MG63 (cell line): ENCODE measurements at places on chromosomes 16 and 17. TPM values are rescaled to one million over a fixed set of nuclear protein-coding genes. Genes with fewer than 3 reads are reported as not detected.
A peak's percentile ranks its signal among the peaks of the same experiment; 100 is the strongest.

The ABCC3 gene
- 0.17 and 2.0 TPM in 2 replicates for total RNA-seq

DNA sequence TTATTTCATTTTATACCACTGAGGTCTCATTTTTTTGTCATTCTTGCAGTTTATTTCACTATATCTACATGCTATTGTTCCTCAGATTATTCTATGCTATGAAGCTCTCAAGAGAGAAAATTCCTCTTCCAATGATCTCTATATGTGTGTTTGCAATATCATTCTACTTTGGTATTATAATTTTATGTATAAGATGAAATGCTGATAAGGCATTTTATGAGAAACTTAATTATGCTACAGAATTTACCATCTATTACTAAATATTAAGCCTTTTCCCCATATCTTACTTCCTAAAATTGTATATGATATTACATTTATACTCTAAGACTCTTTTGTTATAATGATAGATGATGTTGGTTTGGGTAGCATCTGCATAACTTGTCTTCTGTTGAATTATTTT, 765.5 kb downstream of the KCNJ2 start:
- no peak for DNase-seq

- DNase-seq: no peak
Observed at GRCh38 chr16:27406511-27407128, 4.6 kb downstream of the IL21R start.

- peak; percentile 67 for DNase-seq
Observed at GRCh38 chr17:49851387-49852291, 3.8 kb upstream of the TAC4 start.

DNA sequence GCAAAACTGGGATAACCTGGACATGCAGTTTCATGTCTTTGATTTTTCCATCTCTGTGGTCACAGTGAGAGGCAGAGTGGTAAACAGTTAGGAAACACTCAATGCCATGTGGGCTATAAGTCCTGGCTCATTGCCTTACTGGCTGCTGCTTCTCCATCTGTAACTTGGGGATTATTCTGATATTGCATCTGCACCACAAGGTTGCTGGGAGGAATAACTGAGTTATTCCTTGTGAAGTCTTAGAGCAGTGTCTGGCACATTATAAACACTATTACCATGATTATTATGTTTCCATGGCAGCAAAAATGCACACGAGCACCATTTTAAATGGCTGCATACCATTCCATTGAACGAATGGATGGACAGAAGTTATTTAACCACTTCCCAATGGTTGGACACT, 111.7 kb upstream of the CDH5 start:
- no peak for DNase-seq

- no peak for DNase-seq
Observed at GRCh38 chr17:76579281-76579680, 6.4 kb downstream of the ST6GALNAC2 start.

DNA sequence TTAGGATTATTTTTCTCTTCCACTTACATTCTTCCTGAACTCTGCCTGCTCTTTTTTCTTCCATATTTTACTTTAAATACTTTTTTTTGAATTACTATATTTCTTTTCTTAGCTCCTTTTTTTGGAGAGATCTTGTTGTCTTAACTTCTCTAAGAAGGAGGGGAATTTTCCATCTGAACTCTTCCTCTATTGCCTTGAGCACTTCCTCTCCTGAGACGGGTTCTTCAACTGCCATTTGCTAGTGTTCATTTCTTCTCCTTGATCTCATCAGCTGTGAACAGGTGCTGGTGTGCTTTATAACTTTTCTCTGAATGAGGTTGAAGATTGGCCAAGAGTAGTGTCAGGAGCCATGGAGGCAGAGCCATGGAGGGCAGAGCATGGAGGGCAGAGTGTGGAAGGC, 15.1 kb upstream of the CD300LD start:
- DNase-seq: no peak

GRCh38 chr17:32486701-32487472, at the start of gene CDK5R1:
CDK5R1 (plus strand) TSS chr17:32486993; CDS start chr17:32487621, 628 bp downstream.
- peak; percentile 75 for DNase-seq

DNA sequence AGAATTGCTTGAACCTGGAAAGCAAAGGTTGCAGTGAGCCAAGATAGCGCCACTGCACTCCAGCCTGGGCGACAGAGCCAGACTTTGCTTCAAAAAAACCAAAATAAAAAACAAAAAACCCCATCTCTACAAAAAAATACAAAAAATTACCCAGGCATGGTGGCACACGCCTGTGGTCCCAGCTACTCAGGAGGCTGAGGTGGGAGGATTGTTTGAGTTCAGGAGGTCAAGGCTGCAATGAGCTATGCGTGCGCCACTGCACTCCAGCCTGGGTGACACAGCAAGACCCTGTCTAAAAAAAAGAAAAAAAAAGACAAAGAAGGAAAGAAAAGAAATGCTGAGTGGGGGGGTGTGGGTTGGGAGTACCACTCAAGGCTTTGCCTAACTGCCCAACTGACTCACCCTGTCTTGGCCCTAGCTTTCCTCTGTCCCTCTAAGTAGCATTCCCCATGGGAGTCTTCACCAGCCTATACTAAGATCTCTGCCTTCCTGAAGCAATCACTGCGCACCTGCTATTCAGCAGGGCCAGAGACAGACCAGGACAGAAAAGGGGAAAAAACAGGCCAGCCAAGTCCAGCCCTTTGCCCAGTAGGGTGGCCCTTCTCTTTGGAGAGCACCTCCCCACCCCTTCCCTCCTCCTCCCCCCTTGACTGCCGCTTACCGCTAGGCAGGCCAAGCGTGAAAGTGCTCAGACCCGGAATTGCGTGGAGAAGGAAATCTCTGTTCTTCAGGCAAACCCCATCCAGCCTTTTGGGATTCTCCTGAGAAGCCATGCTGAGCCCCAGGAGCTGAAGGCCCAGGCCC, 45.8 kb downstream of the RTN4RL1 start:
- no peak for DNase-seq

DNA sequence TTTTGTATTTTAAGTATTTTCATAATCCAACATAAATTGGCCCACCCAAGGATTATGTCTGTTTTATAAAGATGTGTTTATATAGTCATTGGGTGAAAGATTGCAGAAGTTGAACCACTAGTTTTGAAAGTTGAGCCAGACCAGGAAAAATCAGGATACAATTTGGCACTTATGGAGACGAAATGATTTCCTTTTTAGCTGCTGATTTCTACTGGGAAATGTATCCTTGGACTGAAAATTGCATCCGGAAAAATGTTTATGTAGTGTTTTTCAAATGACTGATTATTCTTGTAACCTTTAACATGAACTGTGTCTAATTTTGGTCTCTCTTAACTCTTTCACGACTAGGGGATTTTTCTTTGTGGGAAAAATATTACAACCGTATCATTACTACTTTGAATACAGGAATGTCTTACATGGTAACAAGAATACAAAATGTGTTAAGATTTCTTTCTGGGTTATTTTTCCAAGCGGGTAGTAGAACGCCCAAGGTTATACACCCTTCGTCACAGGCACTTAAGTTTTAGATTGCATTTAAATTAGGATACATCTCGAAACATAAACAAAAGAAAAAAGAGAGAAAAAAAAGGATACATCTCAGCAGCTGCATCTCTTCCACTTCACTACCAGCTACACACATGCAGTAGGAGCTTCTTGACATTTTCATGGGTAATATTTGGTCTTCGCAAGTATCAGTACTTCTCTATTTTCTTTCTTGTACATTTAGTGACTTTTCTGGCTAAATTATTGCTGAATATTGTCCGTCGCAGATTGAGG, 273.0 kb upstream of the TBX2 start:
- DNase-seq: no peak

- DNase-seq: peak; percentile 76
Observed at GRCh38 chr17:2883544-2884213, 87.4 kb downstream of the RAP1GAP2 start.

GRCh38 chr17:57505841-57506773, 239.0 kb downstream of the CCDC182 start:
- DNase-seq: no peak

GRCh38 chr17:17922070-17922614, 50.1 kb downstream of the TOM1L2 start:
- DNase-seq: no peak

DNA sequence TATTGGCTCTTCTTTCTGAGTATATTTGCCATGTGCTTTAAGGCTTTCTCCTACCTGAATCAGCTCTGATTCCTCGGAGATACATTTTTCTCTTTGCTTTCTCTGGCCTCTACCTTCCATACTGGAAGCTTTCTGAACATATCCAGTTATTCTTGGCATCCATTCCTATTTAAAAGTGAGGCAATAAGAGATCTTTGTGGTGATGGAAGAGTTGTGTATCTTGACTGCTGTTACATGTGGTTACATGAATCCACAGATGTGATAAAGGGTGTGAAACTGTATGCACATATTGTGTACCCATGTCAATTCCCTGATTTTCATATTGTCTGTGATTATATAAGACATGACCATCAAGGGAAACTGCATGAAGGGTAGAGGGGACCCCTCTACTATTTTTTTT, 24.4 kb downstream of the UBE2O start:
- DNase-seq: no peak

GRCh38 chr17:72244494-72244893, 123.7 kb downstream of the SOX9 start:
- DNase-seq: no peak

GRCh38 chr17:77107506-77108433, 33.0 kb upstream of the SEC14L1 start:
- peak; percentile 14 for DNase-seq

- no peak for DNase-seq
Observed at GRCh38 chr16:87707097-87707496, 58.7 kb downstream of the KLHDC4 start.

- DNase-seq: no peak
Observed at GRCh38 chr17:8468127-8468526, 32.4 kb downstream of the NDEL1 start.

The SULT1A1 gene
- 0.12 and 2.3 TPM in 2 replicates for total RNA-seq

DNA sequence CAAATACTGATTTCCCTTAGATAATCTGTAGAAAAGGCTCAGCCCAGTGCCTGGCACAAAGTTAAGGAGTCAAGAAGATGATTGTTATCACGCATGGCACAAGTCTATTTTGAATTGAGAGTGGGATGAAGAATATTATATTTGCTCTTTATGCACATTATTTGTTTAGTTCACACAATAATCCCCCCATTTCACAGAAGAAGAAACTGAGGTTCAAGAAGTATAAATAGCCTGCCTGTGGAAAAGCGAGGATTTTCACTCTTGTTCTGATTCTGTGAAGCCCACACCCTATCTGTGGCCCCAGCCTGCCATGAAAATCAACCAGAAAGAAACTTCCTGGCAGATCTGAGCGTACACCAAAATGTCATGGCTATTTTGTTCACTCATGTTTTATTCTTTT, 73.0 kb downstream of the YPEL2 start:
- no peak for DNase-seq

The HSD17B1 gene
- 0.59 and 2.8 TPM in 2 replicates for total RNA-seq

DNA sequence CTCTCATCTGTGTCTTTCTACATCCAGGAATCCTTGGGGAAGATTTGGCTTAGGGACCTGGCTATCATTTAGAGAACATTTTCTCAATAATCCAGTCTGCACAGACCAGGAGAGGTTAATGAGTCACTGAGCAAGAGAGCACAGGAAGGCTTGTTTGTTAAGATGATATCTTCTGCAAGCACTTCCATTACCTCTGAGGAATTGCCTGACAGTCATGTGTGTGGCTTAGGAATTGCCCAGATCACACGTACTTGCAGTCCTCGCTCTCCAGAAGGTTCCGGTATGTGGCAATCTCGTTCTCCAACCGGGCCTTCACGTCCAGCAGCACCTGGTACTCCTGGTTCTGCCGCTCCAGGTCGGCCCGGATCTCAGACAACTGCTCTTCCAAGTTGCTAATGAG, 3.3 kb downstream of the KRT37 start:
- no peak for DNase-seq

The ZDHHC1 gene
- 2.3 TPM in 1 of 2 replicates, not detected in the other for total RNA-seq

- no peak for DNase-seq
Observed at GRCh38 chr17:68288804-68289203, 2.1 kb downstream of the SLC16A6 start.

GRCh38 chr16:24396350-24397271, 140.5 kb downstream of the CACNG3 start:
- DNase-seq: no peak

DNA sequence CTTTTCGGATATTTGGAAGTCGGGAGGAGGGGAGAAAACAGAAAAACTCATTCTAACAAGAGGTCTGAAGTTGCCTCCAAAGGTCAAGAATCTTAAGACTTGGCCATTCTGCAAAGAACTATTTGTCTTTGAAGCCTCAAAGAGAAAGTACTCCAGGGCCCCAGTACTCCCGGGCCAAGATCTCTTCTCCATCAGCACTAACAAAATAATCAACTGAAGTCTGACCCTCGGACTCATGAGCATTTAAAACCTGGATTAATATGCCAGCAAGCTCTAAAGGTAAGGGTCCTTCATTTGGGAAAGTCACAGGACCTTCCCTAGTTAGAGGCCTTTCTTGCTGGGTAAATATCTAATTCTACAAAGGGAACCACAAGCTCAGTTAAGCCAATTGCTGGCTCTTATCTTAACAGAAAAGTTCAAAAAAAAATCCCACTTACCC, 4.5 kb downstream of the AXIN2 start:
- no peak for DNase-seq

GRCh38 chr16:86854626-86855294, 276.4 kb downstream of the FOXL1 start:
- DNase-seq: no peak

The SPNS3 gene
- 1.3 TPM in 1 of 2 replicates, not detected in the other for total RNA-seq

GRCh38 chr16:31475946-31476302, 4.0 kb downstream of the TGFB1I1 start:
- DNase-seq: no peak

The TPSB2 gene
- total RNA-seq: not detected in 2 replicates

DNA sequence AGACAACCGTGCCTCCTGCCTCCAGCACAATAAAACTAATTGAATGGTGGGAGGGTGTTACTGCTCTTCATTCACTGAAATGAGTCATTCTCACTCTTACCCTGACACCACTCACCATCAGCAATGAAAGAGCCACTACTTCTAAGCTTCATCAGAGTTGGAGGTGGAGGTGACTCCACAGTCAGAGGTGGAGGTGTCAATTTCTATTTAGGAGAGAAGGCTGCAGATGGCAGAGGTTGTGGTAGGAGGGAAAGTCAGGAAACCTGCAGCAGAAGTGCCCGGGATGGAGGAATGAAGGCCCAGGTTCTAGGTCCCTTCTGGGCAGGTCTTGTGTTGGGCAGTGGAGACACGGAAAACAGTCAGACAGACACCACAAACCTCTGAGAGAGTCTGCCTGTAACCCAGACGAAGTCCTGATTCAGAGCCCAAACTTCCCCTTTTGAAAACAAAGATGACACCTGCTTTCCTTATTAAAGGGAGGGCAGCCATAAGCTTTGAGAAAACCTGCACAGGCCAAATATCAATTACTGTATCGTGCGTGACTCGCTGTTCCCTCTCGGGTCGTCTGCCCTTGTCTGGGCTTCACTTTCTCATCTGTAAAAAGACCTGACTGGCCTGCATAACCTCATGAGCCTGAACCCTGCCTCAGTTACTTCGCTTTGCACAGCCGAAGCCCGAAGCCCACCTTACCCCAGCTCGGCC, 668 bp downstream of the ATPAF2 start:
- DNase-seq: no peak
